ENCODE measurements at places on chromosomes 7 and 10.

- DNase-seq = no peak
Measured at GRCh38 chr10:113499806-113500205, 53.0 kb upstream of the HABP2 start.

- no peak for DNase-seq
Measured at GRCh38 chr7:139830292-139830691, 1.2 kb downstream of the TBXAS1 start.

DNA sequence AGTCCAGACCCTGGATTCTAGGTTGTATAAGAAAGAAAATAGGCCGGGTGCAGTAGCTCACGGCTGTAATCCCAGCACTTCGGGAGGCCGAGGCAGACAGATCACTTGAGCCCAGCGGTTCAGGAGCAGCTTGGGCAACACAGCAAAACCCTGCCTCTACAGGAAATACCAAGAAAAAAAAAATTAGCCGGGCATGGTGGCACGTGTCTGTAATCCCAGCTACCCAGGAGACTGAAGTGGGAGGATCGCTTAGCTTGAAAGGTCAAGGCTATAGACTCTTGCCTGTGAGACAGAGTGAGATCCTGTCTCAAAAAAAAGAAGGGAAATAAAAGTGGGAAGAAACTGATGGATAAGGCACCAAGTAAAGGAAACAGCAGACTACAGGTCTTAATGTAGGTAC is 287.9 kb upstream of the KLF14 start:
- DNase-seq = no peak

GRCh38 chr7:88758381-88759229 is 895 bp upstream of the ZNF804B start:
- DNase-seq = peak; percentile 14

DNA sequence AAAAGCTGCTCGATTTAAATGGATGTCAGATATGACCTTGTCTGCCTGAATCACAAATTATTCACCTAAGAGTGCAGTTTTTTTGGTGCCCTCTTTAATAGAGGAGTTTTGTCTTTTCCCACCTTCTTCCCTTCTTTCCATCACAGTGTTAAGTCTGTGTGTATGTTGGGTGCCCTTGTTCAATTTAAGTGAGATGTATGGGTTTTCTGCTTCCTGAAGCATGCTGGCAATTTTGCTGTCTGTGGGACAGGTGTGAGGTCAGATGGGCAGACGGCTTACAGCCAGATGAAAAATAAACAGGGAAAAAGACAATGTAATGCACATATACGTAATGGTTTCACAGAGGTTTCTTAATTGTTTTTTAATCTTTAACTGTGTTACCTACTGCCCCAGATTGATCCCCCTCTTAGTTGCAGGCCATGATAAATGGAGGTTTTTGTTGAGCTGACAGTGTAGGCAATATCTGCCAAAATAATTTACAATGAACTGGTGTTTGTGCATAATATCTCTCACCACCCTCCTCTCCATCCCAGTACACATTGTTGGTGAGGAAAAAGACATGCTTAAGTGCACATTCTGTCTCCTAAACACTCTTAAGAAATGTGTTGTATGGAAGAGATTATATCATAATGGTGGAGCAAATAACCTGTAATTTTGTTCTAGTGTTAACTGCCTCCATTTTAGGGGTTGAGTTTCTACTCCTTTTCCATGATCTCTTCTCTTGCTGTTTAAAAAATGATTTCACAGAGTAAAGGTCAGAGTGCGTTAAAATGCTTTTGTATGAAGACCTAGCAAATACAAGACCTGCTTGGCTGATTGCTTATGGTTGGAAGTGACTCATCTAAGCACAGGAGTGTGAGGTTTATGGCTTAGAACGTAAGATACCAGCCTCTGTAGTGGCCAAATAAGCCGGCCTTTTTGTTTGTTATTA is 123.9 kb downstream of the LRRC4 start:
- DNase-seq = no peak

- DNase-seq = no peak
Measured at GRCh38 chr7:90191648-90192047, 19.9 kb upstream of the STEAP2 start.

GRCh38 chr7:116653204-116653603 is 18.8 kb upstream of the MET start:
- DNase-seq = no peak

GRCh38 chr7:146090023-146090645 is 26.5 kb upstream of the CNTNAP2 start:
- peak; percentile 6 for DNase-seq

DNA sequence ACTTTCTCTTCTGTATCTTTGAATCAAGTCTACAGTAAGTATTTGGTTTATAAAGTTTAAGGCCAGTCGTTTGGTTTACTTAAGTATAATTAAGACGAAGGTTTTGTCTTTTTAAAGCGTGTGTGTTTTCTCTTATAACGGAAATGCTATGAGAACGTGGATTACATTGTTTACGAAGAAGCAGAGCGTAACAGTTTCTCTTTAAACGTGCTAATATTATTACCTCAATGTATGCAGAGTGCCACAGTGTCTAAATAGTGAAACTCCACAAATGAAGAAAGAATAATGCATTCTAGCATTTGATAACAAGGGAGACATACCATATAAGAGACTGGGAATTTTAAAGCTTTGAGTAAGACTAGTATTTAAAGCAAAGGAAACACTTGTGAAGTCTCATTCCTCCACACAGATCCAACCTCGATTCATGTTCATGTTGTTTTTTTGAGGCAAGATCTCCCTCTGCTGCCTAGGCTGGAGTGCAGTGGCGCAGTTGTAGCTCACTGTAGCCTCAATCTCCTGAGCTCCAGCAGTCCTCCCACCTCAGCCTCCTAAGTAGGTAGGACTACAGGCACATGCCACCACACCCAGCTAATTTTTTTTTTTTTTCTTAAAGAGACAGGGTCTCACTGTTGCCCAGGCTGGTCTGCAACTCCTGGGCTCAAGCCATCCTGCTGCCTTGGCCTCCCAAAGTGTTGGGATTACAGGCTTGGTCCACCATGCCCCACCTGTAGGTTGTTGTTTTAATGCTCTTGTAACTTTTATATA is 75.1 kb downstream of the ANKRD61 start:
- DNase-seq = peak; percentile 12

DNA sequence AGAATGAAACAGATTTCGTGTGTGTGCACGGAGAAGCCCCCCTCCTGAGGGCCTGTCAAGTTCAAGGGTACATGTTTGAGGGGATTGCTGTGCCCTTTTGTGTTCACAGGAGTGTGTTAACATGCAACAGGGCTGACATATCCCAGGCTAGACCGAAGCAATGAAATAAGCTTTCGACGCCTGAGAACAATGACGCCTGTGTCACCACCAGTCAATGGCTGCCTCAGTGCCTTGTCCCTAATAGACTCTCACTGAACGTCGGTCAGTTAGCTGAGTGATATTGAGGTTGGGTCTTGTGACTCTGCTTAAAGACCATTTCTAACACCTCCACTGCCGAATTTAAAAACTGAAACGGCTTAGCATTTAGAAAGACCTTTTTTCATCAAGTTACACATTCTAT is 175.2 kb upstream of the TCF7L2 start:
- DNase-seq = peak; percentile 23

DNA sequence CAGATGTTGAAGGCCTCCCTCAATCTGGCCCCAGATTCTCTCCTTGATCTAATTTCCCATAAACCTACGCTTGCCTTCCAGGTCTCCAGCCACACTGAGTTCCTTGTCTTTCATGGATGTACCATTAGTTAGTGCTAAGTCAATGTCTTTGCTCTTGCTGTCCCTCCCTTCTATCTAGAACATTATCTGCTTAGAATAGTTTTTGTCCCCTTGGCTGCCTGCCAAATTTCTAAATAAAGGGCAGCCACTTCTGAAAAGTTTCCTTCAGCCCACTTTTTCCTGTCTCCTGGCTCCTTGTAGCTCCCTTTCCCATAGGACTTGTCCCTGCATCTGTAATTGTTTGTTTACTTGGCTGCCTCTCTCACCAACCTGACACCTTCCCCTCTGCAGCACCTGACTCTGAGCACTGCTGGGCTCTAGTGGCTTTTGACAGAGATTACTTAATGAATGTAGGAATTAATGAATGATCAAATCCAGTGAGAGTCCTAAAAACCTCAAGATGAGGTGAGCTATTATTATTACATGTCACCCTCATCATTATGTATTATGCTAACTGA is 58.3 kb downstream of the CXCL12 start:
- DNase-seq = no peak

DNA sequence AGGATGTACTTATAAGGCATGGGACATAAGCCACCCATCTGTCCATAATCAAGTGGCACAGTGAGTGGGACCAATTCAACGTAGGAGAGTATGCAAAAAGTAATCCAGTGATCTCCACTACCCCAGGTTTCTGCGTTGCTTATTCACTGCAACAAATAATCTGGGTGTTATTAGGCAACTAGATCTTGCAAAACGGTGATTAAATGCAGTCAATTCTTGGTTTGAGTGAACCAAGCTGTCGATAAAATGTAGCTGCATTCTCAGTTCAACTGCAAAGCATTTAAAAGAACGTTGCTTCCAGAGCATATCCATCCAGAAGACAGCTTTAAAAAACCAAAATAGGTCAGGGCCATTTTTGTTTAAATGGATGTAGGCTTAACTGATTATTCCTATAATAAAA is 5.0 kb downstream of the LSMEM1 start:
- no peak for DNase-seq

- no peak for DNase-seq
Measured at GRCh38 chr7:156450473-156450872, 190.1 kb upstream of the RNF32 start.

- DNase-seq = no peak
Measured at GRCh38 chr7:106480161-106480579, 180.8 kb downstream of the CCDC71L start.

DNA sequence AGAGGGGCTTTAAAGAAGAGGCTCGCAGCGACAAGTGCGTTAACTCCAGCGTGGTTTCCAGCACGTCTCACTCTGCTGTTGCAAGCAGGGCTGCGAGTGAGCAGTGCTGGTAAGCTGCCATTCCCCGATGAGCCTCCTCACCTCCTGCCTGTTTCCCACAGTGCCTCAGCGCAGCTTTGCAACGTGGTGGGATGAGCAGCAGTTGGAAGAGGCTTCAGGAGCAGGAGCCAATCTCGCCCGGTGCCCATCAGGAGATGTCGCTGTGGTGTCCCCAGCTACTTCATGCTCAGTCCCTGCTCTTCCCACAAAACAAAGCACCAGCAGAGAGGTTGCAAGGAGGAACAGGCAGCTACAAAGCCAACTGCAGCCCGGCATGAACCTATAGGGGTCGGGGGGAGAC is 2.4 kb upstream of the ADARB2 start:
- peak; percentile 38 for DNase-seq

GRCh38 chr7:79897166-79897565 is 237.5 kb upstream of the GNAI1 start:
- DNase-seq = no peak
